ENCODE measurements at places on chromosomes 4 and X.

GRCh38 chr4:7894098-7894676 lies 45.5 kb downstream of the AFAP1 start:
- no peak for DNase-seq

GRCh38 chrX:13190051-13190450 lies 129.8 kb downstream of the ATXN3L start:
- DNase-seq, result no peak

DNA sequence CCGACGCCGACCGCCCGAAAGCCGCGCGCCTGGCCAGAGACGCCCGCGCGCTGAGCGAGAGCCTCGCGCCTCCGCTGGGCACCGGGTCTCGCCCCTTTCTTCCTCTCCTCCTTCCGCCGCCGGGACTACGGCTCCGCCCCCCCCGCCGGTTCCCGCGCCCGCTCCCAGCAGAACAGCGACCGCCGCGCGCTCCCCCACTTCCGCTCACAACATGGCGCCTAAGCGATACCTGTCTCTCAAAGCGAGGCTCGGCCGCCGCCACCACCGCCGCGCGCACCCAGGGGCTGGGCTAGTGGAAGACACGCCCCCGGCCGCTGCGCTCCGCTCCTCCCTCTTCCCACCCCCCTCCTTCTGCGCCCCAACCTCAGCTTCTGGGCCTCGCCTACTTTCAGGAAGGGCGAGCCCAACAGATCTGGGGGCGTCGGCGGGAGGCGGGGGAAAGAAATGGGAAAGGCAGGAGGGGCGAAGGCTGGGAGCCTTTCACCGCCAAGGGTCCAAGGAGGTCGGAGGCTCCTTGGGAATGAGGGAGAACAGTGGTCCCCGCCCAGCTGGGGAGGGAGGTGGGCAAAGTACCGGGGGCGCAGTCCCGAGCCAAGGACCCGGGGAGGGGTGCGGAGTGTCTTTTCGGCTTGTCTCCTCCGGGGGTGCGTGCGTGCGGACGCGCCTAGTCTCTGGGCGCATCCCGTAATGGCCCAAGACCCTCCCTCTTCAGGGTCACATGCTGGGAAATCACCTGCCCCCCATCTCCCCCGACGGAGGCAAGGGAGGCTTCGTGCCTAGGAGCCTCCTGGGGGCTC lies at the start of gene RPS6KA3:
Gene RPS6KA3, minus strand, starts transcription at position 100 of the 797 bp plus-strand sequence. CDS start 277 bp downstream, outside the sequence.
- peak; percentile 80 for DNase-seq

DNA sequence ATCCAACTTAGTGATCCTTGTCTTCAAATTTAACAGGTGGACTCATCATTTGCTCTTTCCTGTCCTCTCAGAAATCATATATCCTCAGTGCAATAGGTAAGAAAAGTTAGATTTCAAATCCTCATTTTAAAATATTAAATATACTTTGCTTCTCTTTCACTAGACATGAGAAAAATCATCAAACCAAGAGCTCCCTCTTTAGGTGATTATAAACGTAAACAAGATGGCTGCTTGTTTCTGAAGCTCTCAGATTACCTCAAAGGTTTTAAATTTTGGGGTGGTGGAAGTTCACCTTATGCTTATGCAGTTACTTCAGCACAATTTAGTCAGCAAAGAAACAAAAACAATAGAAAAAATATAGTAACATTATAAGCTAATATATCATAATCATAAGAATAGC lies 27.3 kb downstream of the CSN3 start:
- DNase-seq, result no peak

GRCh38 chr4:116839826-116840225 lies 245.6 kb downstream of the TRAM1L1 start:
- DNase-seq, result no peak

DNA sequence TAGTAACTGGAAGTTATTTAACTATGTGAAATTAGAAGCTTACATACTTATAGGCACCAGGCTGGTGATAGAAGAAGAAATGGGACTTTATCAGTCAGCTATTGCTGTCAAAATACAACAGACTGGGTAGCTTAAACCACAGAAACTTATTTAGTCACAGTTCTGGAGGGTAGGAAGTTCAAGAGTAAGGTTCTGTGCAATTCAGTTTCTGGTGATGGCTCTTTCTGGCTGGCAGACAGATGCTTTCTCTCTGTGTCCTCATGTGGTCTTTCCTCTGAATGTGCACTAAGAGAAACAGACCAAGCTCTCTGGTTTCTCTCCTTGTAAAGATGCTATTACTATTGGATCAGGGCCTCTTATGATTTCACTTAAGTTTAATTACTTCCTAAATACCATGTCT lies 92.1 kb upstream of the ANKRD50 start:
- no peak for DNase-seq

DNA sequence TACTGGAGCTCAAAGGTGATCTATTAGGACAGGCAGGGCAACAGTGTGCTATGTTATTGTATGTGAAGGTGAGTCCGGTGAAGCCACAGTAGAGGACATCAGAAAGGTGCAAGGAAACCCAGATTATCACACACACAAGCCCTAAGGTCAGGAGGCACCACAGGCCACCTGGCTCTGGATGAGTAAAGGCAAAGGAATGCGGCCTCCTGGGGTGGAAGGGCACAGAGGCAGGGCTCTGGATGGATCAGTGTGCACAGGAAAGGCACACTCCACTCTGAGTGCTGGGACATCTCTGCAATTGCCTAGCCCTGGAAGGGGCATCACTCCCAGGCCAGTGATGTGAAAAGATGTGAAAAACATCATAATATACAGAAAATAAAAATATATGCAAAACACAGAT lies 683.5 kb downstream of the TRIML1 start:
- peak; percentile 3 for DNase-seq

DNA sequence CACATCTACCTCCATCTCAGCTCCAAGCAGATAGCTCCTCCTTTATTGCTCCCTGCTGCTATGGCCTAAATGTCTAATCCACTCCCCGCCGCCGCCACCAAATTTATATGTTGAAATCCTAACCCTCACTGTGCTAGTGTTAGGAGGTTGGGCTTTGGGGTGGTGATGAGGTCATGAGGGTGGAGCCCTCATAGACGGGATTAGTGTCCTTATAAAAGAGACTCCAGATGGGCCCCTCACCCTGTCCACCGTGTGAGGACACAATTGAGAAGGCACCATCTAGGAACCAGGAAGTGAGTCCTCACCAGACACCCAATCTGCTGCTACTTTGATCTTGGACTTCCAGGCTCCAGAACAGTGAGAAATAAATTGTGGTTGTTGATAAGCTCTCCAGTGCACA lies 13.6 kb upstream of the TBC1D14 start:
- DNase-seq, result no peak

DNA sequence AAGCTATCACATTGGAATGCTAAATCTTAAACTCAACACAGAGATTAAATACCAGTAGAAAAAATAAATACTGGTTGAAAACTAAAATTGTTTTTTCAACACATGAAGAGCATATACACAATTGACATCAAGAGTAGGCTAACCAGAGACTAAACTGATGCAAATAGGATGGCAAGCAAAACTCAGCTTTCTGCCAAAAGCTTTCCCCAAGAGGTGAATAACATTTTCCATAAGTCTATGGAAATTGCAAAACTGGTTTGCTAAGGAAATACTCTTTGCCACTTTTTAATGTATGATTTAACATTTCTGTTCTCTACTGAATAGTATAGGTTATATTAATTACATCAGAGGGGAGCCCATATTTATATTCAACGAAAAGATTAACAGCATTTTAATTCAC lies 23.8 kb downstream of the IQCM start:
- DNase-seq, result no peak

DNA sequence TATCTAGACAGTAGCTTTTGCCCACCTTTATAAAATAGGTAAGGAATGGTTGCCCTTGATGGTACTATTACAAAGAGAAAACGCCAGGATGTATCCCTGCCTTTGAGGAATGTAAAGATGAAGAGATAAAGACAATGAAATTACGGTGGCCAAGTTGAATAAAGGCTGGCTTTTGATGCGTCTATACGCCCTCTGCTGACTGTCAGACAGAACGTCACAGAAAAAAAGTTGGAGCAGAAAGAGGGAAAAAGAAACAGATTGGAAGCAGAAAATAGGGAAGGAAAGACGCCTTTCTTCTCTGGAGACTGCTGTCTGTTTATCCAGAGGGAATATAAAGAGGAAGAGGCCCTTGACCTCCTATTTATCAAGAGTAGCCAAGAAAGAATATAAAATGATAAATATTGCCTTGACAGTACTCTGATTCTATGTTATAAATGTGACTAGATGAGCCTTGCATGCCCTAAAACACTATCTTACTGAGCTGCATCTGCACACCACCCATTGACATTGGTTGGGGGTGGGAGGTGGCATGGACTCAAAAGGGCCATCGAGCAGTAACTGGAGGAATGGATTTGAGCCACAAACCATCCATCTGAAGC lies 30.6 kb downstream of the PCDH19 start:
- peak; percentile 40 for DNase-seq

- DNase-seq, result no peak
Observed at GRCh38 chr4:111960241-111960667, 185.0 kb upstream of the FAM241A start.

DNA sequence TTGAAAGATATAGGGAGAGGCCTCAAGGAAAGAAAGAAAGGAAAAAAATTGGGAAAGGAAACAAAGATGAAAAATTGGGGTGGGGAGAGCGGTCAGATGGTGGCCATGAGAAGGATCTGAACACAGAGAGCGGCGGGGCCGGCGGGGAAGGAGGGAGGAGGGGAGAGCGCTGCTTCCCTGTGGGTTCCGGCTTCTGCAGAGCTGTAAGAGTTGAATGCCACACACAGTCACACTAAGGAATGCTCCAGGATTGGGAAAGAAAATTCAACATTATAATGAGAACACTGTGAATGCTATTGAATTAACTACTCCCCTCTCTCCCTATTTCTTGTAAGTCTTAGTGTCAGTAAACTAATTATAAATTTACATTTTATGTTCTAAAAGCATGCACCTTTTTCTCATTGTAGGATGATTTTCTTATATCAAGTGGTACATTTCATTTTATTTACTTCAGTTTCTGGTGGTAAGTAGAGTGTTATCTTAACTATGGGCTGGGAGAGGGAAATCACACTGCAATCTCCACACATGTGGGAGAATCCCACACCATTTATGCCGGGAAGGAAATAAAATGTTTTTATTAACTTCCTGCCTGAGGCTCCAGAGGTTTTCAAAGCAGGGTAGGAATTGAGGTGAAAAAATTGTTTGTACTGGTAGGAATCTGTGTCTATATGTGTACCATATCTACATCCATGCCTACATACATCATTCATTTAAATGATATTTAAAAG lies 904 bp downstream of the F11 start:
- peak; percentile 42 for DNase-seq

DNA sequence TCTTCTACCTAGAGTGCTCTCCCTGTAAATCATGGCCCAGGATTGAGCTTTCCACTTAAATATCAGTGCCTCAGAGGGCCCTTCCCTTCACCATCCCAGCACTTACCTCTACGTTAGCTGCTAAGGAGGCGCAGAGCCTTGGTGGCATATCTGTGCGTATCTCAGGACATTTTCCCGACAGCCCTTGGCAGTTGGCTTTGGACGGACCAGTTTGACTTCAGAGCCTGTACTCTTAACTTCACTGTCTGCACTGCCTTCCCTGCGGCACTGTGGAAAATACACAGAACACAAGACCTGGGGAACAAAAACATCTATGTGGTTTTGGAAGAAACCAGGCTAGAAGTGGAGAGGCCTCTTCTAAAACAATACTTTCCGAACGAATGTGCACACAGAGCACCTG lies 2.4 kb downstream of the TADA2B start:
- no peak for DNase-seq

DNA sequence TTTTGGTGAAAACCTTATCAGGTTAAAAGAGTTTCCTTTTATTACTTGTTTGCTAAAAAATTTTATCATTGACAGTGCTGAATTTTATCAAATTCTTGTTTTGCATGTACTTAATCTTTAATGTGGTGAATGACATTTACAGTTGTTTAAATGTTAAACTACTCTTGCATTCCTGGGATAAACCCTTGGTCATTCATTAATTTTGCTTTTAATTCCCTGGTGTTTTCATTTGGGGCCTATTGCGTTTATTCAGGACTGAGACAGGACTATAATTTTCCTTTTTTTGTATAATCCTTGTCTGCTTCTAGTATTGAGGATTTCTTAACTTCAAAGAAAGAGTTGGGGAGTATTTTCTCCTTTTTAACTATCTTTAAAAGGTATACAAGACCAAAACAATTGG lies 98.7 kb upstream of the TLL1 start:
- DNase-seq, result no peak

DNA sequence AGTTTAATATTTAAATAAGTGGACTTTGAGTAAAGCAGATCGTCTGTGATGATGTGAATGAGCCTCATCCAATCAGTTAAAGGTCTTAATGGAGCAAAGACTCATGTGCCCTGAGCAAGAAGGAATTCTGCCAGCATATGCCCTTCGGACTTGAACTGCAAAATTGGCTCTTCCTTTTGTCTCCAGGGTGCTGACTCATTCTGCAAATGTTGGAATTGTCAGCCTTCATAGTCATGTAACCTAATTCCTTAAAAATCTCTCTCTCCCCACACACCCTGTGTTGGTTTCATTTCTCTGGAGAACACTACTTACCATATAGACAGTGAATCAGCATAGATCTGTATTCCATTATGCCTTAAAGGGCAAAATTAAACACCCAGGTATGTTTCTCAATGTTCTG lies 609.8 kb upstream of the GALNTL6 start:
- DNase-seq, result no peak

- no peak for DNase-seq
Observed at GRCh38 chr4:24582235-24582832, 2.0 kb downstream of the DHX15 start.

- DNase-seq, result no peak
Observed at GRCh38 chr4:25112366-25112994, 47.8 kb downstream of the SEPSECS start.

- no peak for DNase-seq
Observed at GRCh38 chrX:129981752-129982299, 609 bp upstream of the BCORL1 start.

DNA sequence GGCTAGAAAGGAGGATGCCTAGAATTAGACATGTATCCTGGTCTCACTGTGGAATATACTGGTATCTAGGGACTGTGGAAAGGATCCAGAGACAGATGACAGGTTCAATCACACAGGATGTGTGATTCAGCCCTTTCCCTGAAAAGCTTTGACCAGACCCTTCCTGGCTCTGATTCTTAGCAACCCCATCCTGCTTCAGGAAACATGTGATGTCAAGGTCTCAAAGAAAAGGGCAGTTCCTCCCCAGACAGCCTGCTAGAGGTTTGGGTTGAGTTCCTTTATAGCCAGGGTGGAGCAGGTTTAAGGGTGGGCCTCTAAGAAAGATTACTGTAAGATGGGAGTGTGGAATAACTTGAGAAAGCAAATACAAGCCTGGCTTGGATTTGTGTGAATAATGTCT lies 3.0 kb downstream of the BMP15 start:
- DNase-seq, result no peak

GRCh38 chr4:183146478-183146877 lies 47.4 kb downstream of the WWC2 start:
- no peak for DNase-seq

DNA sequence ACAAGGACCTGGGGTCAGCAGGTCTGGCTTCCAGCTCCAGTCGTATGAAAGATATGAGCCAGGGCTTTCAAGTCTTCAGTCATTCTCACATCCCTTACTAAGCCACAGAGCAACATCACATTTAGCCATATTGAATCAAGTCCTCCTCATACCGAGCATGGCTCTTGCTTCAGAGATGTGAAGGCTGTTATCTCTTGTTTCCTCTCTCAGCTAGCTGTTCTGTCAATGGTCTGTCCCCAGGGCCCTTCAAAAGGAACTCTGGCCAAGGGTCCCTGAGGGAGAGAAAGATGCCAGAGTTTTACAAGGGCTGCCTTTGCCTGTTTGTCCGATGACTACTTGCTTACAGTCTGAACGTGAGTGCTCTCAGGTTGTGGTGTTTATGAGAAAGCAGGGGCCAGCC lies 30.5 kb downstream of the DOCK11 start:
- no peak for DNase-seq

Data from HEK293T (cell line).